ENCODE measurements at places on chromosomes 11 and 22. TPM values are rescaled to one million over a fixed set of nuclear protein-coding genes. Genes with fewer than 3 reads are reported as not detected.

- no peak for DNase-seq
Measured at GRCh38 chr22:19062943-19063308, 59.3 kb downstream of the DGCR2 start.

DNA sequence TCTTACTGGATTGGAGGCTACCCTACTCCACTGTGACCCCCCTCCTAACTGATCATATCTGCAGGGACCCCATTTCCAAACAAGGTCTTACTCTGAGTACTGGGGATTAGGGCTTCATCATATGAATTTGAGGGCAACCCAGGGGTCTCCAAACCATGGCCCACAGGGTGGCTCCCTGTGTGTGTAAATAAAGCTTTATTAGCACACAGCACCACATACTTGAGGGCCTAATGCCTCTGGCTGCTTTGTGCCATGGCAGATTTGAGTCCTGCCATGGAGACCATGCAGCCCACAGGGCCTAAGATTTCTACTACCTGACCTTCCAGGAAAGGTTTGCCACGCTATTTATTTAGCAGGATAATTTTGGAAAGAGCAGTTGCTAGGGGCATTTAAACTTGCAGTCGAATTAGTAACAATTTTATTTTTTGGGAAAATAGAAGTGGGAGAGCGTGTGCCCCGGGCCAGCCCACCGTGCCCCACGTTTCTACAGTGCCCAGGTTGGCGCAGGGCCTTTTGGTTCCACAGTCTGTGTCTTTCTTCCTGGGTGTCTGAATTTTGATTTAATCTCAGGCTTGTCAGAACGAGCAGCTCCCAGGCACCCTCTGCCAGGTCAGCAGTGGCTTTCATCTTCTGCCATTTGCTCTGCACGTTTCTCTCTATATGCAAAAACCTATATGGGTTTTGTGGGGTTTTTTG is 92.3 kb downstream of the KCNQ1 start:
- no peak for DNase-seq

MMP8 gene
- total RNA-seq: not detected

TTC28 gene
- total RNA-seq: 38.5 TPM

- DNase-seq: no peak
Measured at GRCh38 chr22:39396797-39397195, 2.8 kb upstream of the TAB1 start.

DNA sequence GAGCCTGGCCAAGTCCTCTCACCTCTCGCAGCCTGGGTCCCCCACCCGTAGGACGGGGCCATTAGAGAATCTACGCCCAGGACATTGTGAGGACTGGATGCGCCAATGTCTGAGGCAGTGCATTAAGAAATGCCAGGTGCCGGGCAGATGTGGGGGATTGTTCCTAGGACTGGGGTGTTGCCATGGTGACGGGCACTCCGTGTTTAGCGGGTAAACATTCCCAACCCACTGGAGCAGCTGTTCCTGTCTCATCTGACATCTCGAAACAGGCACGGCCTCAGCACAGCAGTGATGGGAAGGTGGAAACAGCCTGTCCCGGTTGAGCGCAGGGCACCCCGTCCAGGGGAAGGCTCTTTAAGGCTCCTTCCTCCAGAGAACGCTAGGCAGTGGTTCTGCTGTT is 99.6 kb upstream of the RTL6 start:
- no peak for DNase-seq

GRCh38 chr11:12846786-12847615 is 162.1 kb upstream of the RASSF10 start:
- DNase-seq: no peak

DNA sequence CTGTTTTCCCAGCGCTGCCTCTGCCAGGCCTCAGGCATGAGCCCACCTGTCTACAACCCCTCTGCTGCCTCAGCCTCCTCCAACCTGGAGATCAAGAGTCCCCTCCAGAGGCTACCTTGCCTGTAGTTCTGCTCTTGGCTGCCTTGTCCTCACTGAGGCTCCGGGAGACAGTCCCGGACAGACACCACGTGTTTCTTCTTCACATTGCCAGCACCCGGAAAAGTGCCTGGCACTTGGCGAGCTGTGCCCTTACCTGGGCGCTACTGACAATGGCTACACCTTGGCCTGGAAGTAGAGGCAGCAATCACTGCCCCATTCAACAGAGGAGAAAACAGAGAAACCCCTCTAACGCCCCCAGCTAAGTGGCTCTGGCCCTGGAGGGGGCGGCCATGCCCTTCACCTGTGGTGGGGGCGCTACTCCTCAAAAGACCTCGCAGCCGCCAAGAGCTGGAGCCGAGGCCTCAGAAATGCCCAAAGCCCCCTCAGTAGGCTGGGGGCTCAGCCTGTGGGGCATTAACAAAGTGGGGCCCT is 3.0 kb upstream of the NAP1L4 start:
- no peak for DNase-seq

GRM5 gene
- total RNA-seq: 0.05 TPM

C11orf42 gene
- not detected for total RNA-seq

DNA sequence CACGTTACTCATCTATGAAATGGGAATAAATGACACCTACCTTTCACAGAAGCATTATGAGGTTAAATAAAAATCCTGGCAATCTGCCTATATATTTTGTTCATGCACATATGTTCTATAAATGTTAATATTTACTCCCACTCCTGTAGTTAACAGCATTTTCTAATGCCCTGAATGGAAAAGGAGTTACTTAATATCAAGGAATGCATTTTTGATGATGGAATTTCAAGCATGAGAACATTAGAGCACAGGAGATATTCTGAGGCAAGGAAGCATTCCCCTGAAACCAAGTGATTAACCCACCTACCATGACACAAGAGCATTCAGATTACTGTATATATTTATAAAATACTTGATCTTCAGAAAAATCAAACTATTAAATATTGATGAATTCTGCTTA is 102.1 kb downstream of the ARHGAP32 start:
- DNase-seq: no peak

DNA sequence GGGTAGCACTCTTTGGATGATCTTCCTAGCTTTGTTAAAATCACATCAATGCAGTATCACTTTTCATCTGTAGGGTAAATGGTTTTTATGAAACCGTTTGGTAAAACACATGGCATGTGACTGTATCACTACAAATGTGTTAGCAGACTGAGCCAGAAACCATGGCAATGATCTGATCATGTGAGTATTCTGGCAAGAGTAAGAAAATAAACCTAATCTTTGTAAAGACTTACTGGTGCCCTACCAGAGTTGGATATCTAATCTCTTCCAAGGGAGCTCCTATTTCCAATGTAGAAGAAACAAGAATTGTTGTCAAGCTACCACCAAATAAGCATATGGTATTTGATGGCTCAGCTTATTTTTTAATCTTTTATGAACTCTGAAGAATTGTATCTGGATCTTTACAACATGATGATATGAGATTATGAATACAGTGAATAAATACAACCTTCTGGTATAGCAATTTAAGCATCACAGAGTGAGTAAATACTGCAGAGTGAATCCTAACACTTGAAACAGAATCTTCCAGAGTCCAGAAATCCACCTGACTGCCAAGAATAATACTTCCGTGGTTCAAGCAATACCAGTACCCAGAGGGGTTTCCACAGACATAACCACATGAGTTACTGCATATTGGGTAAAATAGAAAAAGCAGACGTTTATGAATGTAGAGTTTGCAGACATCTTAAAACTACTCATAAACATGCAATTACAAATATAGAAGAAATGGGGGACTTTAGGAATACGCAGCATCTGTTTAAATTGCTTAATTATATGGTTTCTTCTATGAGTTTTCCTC is 238.8 kb downstream of the TTC28 start:
- DNase-seq: no peak

GRCh38 chr11:104713401-104713800 is 184.9 kb downstream of the CASP12 start:
- DNase-seq: no peak

DNA sequence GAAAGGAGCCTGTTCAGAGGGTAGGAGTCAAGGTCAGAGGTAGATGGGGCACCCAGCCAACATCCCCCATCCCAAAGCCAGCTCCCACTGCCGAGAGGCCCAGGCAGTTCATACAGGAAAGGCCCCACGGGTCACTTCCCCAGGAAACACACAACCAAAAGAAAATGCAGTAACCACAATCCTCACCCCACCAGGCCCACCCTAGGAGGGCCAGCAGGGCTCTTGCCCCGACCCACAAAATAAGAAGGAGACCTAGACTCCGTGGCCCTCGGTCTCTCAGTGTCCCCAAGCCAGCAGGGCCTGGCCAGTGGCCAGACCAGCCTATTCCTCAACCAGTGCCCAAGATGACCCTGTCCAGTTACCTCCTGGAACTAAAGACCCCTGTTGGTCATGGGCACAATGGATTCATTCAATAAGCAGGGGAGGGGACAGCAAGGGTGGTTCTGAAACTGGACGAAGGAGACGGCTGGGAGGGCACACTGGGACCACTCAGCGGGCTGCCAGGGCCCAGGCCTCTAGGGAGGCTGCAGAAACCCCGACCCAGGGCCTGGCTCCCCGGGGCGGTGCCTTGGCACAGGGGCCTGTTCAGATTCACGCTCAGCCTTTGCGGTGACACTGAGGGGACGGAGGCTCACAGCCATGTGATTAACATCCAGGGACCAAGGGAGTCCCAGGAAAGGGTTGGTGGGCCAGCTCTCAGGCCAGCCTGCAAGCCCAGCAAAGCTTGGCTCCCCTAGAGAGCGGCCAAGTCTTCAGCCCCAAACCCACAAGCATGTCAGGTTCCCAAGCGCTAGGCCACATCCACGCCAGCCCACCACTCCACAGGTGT is 5.5 kb downstream of the RAB3IL1 start:
- no peak for DNase-seq

All from glomerular endothelial cell (primary cell).